Activated CD4-positive, alpha-beta T cell treated with anti-CD3 and anti-CD28 coated beads, Interleukin-2, amount 10 ng/mL, durations not matched to agents 7 days and 5 days (primary cell): ENCODE measurements at places on chromosomes 7 and 10.

DNA sequence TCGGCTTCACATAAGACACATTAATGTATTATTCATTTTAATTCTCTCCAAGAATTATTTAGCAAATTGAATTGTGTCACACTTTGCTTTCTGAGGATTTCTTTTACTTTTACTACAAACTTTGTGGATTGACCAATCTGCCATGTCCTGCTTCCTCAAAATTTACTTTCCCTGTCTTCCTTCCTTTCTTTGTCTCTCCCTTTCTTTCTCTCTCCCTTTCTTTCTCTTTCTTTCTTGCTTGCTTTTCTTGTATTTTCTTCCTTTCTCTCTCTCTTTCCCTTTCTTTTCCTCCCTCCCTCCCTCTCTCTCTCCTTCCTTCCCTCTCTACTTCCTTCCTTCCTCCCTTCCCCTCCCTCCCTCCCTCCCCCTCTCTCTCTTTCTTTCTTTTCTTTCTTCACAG is 37.8 kb downstream of the SP8 start:
- no peak overlapping the region for H3K27ac ChIP-seq
- DNase-seq: no peak
- no peaks in the 10 kb centered on the region for H3K36me3 ChIP-seq
- no peaks in the 10 kb centered on the region for H3K4me1 ChIP-seq

- no peak for DNase-seq
- H3K27me3 ChIP-seq: peaks cover 18% of the 10 kb centered on the region
- no peaks in the 10 kb centered on the region for H3K36me3 ChIP-seq
- no peak overlapping the region for H3K27ac ChIP-seq
- no peak overlapping the region for H3K4me3 ChIP-seq
Observed at GRCh38 chr10:132971448-132972148, 29.2 kb upstream of the CFAP46 start.

DNA sequence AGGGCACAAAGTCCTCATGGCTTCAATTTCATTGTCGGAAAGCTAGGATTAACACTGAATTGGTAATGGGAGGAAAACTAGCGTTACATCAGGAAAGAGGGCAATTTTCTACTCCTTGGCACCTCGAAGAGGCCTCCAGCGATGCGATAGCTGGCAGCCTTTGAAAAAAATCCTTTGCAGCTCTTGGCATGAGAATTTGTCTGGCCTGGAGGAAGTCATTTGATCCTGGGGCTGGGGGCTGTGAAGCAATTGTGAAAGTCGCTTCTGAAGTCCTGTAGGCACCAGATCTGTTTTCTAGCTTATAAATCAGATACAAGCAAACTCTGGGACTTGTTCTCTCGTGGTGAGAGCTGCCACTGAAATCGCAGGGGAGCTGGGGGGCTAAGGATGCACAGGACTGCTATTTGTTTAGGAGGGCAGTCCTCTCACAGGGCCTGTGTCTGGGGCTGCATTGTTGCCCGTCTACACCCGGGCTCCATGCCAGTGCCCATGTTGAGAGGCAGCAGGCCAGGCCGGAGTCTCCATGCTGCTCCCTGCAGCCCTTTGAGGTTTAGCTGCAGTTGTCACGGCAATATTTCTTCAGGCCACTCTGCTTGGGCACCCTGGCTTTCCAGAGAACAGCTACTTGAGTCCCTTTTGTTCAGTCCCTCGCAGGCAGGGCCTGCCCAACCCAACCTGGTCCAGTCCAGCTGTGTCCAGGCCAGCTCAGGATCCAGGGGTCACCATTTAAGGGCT is 206.8 kb upstream of the LYZL1 start:
- H3K36me3 ChIP-seq: no peaks in the 10 kb centered on the region
- H3K27ac ChIP-seq: no peak overlapping the region
- no peaks in the 10 kb centered on the region for H3K4me1 ChIP-seq
- DNase-seq: no peak

- H3K27ac ChIP-seq: no peak overlapping the region
- DNase-seq: no peak
- no peak overlapping the region for H3K4me3 ChIP-seq
- peaks cover 6% of the 10 kb centered on the region for H3K36me3 ChIP-seq
- peaks cover 4% of the 10 kb centered on the region for H3K27me3 ChIP-seq
Observed at GRCh38 chr10:96588060-96588554, 1.3 kb upstream of the TM9SF3 start.

- H3K4me3 ChIP-seq: no peak overlapping the region
- no peak overlapping the region for H3K27ac ChIP-seq
- DNase-seq: no peak
- H3K27me3 ChIP-seq: peaks cover 12% of the 10 kb centered on the region
- peaks cover 1% of the 10 kb centered on the region for H3K4me1 ChIP-seq
Observed at GRCh38 chr7:11193131-11193867, 219.6 kb downstream of the PHF14 start.

- H3K4me1 ChIP-seq: no peaks in the 10 kb centered on the region
- H3K4me3 ChIP-seq: no peak overlapping the region
- H3K27me3 ChIP-seq: peaks cover 1% of the 10 kb centered on the region
- DNase-seq: no peak
- no peak overlapping the region for H3K27ac ChIP-seq
Observed at GRCh38 chr7:27295236-27295635, 52.6 kb downstream of the EVX1 start.

DNA sequence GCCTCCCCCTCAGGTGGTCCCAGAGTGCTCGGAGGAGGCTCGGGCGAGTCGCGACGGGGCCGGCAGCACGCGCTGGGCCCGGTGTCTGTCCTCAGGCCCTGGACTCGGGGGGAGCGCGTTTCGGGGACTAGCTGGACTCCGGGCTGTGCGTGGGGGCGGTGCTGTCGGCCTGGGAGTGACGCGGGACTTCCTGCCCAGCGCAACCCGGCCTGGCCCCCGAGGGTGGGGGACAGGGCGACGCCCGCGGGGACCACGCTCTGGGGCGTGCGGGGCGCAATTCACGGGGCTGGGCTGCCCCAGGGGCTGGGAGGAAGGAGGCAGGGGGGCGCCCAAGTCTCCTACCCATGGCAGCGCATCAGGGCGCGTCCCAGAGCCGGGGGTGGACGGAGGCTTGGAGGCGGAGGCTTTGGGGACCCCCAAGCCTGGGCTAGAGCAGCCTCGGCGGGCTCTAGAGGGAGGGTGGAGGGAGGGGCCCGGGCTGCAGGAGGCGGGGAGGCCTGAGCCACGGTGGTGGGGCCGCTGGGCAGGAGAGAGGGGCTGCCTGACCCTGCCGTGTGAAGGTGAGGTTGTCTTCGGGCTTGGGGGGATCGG is 2.3 kb upstream of the VENTX start:
- no peak overlapping the region for H3K4me3 ChIP-seq
- no peaks in the 10 kb centered on the region for H3K36me3 ChIP-seq
- no peak for DNase-seq
- H3K27me3 ChIP-seq: peaks cover 56% of the 10 kb centered on the region
- peaks cover 6% of the 10 kb centered on the region for H3K4me1 ChIP-seq

- no peak overlapping the region for H3K4me3 ChIP-seq
- H3K27me3 ChIP-seq: no peaks in the 10 kb centered on the region
- peaks cover 93% of the 10 kb centered on the region for H3K36me3 ChIP-seq
- peaks cover 77% of the 10 kb centered on the region for H3K4me1 ChIP-seq
Observed at GRCh38 chr10:62075414-62075813, 173.9 kb downstream of the ARID5B start.

DNA sequence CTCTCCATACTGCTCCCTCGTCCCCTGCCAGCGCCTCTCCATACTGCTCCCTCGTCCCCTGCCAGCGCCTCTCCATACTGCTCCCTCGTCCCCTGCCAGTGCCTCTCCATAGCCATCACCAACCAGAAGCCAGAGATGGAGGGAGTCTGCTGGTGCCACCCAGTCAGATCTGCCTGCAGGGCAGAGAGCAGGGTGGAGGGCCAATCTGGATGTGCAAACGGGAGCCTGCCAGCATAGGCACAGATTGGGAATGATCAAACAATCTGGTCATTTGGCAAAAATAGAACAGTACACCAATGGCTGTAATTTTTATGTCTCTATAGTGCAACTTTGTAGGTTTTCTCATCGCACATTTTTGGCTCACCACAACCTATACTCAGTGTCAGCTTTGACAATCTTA is 76.9 kb upstream of the LRRC4 start:
- DNase-seq: no peak
- peaks cover 3% of the 10 kb centered on the region for H3K27me3 ChIP-seq
- peaks cover 6% of the 10 kb centered on the region for H3K36me3 ChIP-seq
- H3K27ac ChIP-seq: no peak overlapping the region

DNA sequence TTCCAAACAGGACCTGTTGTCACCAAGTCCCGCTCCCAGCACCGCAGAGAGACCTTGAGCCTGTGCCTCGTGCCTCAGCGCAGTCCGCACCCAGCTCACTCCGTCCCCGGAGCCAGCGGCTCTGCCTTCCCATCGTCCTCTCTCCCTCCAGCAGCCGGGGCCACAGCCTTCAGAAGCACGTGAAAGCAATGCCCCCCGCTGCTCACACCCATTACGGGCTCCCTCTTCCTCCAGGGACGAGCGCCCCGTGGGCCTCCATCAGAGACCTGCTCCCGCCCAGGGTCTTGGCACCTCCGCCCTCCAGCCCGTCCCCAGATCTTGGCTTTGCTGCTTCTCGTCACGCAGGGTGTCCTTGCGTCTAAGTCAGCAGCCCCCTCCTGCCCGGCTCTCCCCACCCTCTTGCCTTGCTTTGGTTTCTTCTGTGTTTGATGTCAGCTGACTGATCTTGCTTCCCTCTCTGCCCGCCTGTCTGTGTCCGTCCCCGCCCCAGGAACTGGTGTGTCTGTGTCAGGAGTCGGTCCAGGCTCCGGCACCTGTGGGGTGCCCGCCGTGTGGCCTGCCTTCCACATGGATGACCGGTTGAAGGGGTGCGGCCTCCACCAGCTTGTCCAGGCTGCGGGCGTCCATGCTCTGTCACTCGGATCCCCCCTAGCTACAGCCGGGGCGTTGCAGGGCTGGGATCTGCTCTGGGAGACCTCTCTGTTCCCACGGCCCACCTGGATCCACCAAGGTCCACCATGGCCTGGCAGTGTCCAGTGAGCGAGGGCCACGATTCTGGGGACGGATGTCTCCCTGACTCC is 61.9 kb downstream of the FOXL3 start:
- DNase-seq: peak; percentile 73
- no peaks in the 10 kb centered on the region for H3K27me3 ChIP-seq
- peaks cover 7% of the 10 kb centered on the region for H3K36me3 ChIP-seq
- H3K4me1 ChIP-seq: peaks cover 16% of the 10 kb centered on the region
- H3K27ac ChIP-seq: no peak overlapping the region
- no peak overlapping the region for H3K4me3 ChIP-seq

GRCh38 chr7:128030654-128031611 is at the start of gene LRRC4:
Gene LRRC4 (minus strand): TSS chr7:128031437. CDS start chr7:128030640, 797 bp downstream.
- peak within 1 kb of the TSS; percentile 9 for H3K27ac ChIP-seq
- peaks cover 9% of the 10 kb centered on the region for H3K4me1 ChIP-seq
- peak; percentile 34 for DNase-seq

DNA sequence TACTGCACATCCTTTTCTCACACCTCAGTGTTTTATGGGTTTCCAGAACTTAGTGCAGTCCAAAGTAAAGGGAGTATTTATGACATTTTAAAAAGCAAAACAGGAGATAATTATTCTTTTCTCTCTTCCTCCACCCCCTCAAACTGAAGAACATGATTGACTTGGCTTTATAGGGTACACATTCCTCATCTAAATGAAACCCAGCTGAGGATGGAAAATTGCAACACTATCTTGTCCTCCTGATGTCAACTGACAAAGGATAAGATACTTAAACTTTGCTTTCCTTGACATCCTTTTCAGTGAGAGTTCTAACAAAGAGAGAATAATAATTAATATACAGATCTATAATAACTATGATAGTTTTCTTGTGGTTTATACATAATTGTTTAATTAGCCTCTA is 299.1 kb downstream of the BBS9 start:
- no peaks in the 10 kb centered on the region for H3K27me3 ChIP-seq
- no peak overlapping the region for H3K27ac ChIP-seq
- no peaks in the 10 kb centered on the region for H3K4me1 ChIP-seq
- no peak overlapping the region for H3K4me3 ChIP-seq
- DNase-seq: no peak

DNA sequence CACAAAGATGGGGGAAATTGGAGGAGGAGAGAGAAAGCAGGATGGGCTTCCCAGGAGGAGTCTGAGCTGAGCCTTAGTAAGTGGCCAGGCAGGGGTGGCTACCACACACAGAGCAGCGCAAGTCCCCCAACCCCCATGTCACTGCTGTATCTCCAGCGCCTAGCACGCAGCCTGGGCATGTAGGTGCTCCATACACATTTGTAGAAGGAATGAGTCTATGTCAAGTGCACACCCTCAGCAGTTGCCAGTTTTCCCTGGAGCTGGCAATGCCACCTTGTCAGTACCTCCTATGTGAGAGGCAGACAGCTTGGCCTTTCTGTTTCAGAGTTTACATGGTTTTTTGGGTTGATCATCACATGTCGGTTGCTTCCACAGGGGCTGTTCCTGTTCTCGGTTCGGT is 116.1 kb downstream of the CLEC2L start:
- H3K4me1 ChIP-seq: peaks cover 68% of the 10 kb centered on the region
- no peak overlapping the region for H3K27ac ChIP-seq
- no peak overlapping the region for H3K4me3 ChIP-seq
- peaks cover 17% of the 10 kb centered on the region for H3K36me3 ChIP-seq

GRCh38 chr7:128869138-128869943 is 6.7 kb downstream of the ATP6V1F start:
- no peak overlapping the region for H3K27ac ChIP-seq
- DNase-seq: peak; percentile 52
- H3K27me3 ChIP-seq: peaks cover 12% of the 10 kb centered on the region
- H3K4me1 ChIP-seq: peaks cover 16% of the 10 kb centered on the region
- H3K36me3 ChIP-seq: peaks cover 13% of the 10 kb centered on the region
- peak overlapping the region; percentile 47 for H3K4me3 ChIP-seq

DNA sequence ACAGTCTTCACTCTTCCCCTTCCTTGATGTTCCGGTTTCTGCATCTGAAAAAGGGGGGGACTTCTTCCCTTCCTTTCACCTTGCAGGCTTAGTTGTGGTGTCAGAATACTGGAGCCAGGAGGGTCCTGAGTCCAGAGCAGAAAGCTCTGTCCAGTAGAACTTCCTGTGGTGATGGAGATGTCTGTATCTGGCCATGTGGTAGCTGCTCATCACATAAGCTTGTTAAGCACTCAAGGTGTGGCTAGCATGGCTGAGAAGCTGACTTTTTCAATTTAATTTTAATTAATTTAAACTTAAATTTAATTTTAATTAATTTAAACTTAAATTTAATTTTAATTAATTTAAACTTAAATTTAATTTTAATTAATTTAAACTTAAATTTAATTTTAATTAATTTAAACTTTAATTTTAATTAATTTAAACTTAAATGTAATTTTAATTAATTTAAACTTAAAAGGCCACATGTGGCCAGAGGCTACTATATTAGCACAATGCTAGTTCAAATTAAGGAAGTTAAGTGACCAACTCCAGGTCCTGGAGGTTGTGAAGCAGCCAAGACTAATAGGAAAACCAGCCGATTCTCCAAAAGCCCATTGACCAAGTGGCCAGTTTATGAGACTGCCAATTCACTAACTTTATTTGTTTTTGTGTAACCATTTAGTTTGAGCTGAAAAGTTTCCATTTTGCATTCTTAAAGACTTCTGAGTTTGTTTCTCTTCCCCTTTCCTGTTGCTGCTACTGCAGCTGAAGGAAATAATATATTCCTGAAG is 16.3 kb downstream of the MSRB2 start:
- no peak overlapping the region for H3K27ac ChIP-seq
- no peaks in the 10 kb centered on the region for H3K4me1 ChIP-seq
- no peaks in the 10 kb centered on the region for H3K27me3 ChIP-seq
